ENCODE measurements at places on chromosomes 6 and 20.

DNA sequence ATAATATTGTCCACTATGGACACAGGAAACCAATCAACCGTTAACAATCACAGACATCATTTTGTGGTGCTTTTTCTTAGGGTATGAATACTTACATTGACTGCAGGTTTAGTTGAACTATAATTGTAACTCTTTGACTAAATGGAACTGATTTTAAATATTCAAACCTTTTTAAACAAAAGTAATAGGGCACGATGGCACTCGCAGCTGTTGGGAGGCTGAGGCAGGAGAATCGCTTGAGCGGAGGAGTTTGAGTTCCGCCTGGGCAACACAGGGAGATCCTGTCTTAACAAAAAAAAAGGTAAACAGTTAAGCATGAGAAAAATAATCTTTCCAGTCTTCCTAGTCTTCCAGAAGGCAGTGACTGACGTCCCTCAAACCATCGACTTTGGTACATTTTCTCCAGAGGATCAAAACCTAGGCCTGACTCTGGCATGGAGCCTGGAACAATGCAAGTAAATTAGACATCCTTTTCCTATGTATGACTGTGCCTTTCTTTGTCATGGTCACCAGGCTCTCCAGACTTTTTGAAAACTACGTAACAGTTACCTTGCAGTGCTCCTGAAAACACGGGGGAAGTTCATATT is 16.6 kb upstream of the PRDM13 start:
- no peak for DNase-seq

GRCh38 chr6:87873556-87873955 is 171.5 kb upstream of the AKIRIN2 start:
- no peak for DNase-seq

GRCh38 chr20:7879883-7880282 is 60.4 kb downstream of the HAO1 start:
- DNase-seq: no peak

GRCh38 chr20:61654726-61655125 is 402.7 kb downstream of the CDH4 start:
- DNase-seq: no peak

All from stimulated activated CD4-positive, alpha-beta T cell treated with anti-CD3 and anti-CD28 coated beads, Interleukin-4, amount 100 ng/mL, for 1 hour (primary cell).